ENCODE measurements at places on chromosomes 1 and 21.
A peak's percentile ranks its signal among the peaks of the same experiment; 100 is the strongest.

GRCh38 chr1:228094432-228095016 lies 8.6 kb downstream of the C1orf35 start:
- DNase-seq, result no peak

- no peak for DNase-seq
These were observed 60.9 kb downstream of the SIPA1L2 start for GRCh38 chr1:232568906-232569553.

DNA sequence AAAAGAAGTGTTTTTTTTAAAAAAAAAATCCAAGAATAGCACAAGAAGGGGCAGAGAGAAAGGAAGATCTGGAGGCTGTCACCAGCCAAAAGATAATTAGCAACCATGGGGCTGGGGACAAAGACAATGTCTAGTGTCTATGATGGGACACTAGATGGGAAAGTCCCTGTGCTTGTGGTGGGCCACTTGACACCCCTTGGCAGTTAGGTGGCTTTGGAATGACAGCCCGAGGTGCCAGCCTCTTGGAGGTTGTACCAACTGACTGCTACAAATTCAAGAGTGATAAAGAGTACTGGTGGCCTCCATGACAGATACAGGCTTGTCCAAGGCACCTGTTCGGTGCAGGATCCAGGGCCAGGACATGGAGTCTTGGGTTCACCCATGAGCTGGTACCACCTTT lies 21.6 kb downstream of the ATP2B4 start:
- no peak for DNase-seq

GRCh38 chr1:191974004-191974403 lies 184.3 kb upstream of the RGS18 start:
- no peak for DNase-seq

DNA sequence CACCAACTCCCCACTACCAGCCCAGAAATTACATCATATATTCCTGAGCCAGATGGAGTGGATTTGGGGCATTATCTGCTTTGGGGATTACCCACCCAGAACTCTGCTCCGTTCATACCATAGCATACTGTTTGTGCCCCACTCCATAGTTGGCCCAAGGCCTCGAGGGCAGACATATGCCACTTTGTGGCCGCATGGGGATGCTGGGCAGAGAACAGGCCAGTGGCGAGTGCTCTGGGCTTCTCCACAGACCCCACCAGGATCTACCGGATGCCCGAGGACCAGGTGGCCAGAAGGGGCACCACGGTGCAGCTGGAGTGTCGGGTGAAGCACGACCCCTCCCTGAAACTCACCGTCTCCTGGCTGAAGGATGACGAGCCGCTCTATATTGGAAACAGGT lies 68.0 kb upstream of the CNTN2 start:
- DNase-seq, result no peak

DNA sequence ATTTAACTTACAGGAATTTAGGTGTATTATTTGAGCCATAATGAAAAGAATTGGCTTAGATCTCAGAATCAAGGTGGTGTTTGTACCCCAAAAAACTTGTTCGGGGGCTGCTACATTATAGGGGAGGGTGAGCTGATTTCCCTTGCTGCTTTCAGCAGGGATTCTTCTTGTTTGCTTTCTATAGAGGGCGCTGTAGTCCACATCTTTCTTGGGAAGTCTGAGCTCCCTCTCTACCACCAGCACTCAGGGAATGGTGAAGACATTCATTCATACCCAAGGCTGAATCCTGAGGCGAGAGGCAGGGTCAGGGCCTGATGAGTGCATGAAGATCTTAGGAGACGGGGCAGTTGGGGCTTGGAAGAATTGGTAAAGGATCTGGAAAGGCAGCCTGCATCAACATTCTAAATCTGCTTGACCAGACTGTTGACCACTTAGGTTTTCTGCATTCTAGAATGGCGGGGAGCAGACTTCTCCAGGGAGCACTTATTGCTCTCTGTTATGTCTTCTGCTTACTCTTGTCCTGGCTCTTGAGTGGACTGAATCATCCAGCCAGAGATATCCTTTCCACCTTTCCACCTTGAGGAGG lies 18.9 kb downstream of the SPATA46 start:
- DNase-seq, result peak; percentile 47

- DNase-seq, result peak; percentile 69
These were observed 49.2 kb upstream of the C1orf198 start for GRCh38 chr1:230917284-230918135.

GRCh38 chr1:43651902-43652301 lies 2.0 kb downstream of the KDM4A start:
- no peak for DNase-seq

DNA sequence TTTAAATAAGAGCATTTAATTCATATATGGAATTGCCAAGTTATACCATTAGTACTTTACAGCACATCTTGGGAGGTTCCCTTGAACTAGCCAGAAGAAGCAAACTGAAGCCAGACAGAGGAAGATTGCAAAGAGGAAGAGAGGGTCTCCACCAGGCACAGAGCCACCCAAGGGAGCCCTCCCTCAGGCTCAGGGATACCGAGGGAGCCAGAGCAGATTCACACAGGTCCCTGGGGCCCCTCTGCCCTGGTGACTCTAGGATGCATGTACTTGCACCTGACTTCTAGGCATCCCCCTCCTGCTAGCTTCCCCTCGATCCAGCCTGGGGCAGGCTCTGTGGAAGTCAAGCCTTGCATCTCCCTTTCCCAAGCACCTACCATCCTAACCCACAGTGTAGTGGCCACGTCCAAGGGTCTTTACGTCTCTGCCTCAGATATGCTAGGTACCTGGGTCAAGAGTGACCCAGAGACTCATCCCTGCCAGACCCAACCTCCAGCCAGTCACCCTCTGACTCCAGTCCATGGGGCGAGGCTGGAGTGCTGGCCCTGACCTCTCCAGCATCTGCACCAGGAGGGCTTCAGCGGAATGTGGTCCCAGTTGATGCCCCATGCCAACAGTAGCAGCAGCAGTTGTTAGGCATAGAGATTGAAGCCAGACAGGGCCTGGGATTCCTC lies 6.4 kb downstream of the IFNAR2 start:
- DNase-seq, result no peak

GRCh38 chr1:111690306-111690617 lies 48.9 kb downstream of the INKA2 start:
- peak; percentile 30 for DNase-seq

DNA sequence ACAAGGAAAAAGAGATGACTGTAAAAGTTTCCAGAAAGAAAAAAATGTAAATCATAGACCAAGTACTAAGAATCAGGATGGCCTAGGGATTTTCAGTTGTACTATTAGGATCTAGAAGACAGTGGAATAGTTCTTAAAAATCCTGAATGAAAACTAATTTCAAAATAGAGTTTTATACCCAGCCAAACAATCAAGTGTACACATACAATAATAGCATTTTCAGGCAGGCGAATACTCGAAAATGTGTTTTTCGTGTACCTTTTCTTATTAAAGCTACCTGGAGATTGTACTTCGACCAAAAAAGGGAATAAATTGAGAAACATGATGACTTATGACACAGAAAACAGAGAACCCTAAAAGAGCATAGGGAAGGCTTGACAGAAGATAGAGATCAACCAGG lies 118.6 kb downstream of the SDCCAG8 start:
- DNase-seq, result no peak

DNA sequence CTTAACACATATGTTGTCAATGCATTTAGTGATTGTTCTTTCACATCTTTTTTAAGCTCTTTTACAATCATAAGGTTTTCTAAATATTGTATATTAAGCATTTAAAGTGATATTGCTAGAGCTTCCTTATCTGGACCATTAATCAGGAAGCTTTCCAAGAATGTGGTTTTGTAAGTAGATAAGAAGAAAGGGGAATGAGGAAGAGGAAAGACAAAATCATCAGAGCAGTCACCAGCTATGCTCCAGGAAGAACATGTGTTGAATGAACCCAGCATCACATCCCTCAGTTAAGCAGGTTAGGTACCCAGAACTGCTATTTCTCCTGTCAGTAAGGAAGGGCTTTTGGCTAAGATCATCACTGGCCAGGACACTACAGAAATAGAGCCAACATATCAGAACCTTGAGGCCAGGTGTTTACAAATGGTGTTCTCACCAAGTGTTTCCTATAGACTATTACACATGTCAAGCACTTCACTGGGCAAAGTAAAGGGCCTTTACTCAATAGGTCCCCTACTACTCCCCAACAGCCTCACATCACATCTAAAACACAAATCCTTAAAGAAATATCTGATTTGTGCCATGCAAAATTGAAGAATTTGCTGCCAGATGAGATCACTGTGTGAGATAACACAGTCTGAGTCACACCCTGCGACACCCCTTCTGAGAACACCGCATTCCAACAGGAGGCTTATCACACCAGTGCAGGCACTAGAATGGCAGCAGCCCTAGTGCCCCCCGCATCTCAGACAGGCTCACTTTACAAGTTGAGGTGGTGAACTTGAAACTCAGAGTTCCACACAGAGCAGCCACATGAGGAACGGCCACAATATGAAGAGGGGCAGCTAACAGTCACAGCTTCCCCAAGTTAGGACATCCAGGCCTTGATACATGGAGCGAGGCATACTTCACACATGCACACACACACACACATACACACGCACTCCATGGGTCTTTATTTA lies 1.8 kb upstream of the SPRR2A start:
- no peak for DNase-seq

DNA sequence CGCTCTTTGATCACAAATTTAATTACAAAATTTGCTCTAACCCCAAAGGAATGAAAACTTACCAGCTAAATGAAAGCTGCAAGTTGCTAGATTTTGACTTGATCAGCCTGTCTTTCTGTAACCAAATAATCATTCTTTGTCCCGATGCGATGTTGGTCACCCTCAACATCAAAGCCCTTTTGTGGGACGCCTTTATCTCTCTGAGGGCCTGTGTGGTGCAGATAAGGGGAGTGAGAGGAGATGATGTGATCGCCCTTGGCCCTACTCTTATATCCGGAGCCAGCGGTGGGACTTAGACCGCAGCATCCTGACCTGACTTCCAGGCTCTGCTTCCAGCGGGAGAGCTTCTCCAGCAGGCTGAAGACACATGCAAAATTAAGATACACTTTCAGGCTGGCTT lies 19.3 kb upstream of the UMODL1 start:
- no peak for DNase-seq

DNA sequence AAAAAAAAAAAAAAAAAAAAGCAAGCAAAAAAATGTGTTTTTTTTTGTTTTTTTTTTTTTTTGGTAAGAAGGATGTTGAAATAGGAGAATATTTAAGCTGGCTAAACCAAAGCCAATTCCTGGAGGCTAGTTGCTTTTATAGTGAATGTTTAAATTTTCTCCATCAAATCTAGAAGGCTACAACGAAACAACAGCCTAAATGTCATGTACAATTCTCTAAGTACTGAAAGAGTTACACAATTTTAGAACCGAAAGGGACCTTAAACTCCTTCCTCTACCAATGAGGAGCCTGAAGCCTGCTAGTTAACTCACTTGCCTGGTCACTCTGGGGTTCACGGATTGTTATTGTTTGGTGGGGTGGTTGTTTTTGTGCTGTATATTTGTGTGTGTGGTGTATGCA lies 3.5 kb downstream of the WLS start:
- no peak for DNase-seq

- DNase-seq, result no peak
These were observed 18.7 kb upstream of the CD55 start for GRCh38 chr1:207302618-207303393.

- peak; percentile 25 for DNase-seq
These were observed 26.1 kb downstream of the ATP5PF start for GRCh38 chr21:25708467-25709065.

GRCh38 chr1:233102341-233102740 lies 151.9 kb downstream of the NTPCR start:
- no peak for DNase-seq

GRCh38 chr1:118294875-118295642 lies 110.0 kb upstream of the SPAG17 start:
- no peak for DNase-seq

All from hepatic stellate cell (primary cell).